ENCODE measurements at places on chromosomes 6 and 20.
A peak's percentile ranks its signal among the peaks of the same experiment; 100 is the strongest.

DNA sequence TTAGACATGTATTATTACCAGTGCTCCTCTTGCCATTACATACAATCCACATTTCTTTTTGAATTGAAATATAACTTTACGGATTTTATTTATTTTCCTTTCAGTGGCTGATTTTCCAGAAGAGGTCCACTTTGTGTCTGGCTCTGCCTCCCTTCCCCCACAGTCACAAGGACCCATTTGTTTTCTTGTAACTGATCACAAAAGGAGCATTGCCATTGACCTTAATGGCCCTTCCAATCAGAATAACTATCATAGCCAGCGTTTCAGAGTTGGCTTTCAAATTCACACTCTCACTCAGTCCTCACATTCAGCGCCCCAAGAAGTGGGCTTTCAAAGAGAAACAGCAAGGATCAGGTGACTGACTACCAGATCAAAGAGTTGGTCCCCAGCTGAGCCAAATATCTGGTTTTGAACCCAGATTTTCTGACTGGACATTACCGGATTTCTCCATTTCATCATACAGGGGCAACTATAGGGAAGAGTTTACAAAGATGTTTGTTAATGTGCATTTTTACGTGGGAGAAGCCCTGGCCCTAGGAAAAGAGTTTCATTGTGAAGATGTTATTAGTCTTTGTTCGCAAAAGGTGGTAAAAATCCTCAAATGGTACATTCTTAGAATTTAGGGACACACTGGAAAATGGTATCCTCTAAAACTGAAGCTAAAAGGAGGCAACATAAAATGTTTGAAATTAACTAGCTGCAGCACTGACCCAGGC, 2.0 kb upstream of the SLC22A23 start:
- DNase-seq, result no peak

- no peak for DNase-seq
Observed at GRCh38 chr6:143634486-143634885, 43.3 kb upstream of the PHACTR2 start.

DNA sequence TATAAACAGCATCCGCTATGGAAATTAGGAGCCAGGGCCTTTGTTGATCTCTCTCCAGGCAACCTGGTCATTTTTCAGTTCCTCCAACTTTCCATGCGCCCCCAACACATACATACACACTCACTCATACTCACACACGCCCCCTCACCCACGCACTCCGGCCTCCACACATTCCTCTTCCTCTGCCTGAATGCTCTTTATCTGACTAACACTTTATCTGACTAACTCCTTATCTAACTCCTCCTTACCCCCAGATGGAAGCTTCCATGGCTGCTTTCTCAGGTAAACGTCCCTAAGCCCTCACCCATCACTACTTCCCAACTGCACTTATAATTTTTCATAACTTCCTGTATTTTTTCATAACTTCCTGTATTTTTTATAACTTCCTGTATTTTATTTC, 17.4 kb downstream of the CASS4 start:
- DNase-seq, result peak; percentile 52

DNA sequence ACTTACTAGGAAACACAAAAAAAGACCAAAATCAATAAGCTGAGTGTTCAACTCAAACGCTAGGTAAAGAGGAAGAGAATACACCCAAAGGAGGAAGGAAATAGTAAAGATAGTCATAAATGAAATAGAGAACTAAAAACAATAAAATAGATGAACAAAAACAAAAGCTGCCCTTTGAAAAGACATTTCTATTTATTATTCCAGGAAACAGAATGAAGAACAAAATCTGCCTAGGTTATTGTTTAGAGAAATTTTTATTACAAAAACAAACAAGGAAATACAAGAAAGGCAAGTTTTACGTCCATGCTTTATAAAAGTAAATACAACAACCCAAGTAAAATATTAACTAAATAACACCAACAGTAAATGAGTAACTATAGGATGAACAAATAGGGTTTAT, 20.1 kb downstream of the HLA-DMB start:
- no peak for DNase-seq

GRCh38 chr6:73028124-73028766, 197.1 kb downstream of the KHDC1L start:
- no peak for DNase-seq

DNA sequence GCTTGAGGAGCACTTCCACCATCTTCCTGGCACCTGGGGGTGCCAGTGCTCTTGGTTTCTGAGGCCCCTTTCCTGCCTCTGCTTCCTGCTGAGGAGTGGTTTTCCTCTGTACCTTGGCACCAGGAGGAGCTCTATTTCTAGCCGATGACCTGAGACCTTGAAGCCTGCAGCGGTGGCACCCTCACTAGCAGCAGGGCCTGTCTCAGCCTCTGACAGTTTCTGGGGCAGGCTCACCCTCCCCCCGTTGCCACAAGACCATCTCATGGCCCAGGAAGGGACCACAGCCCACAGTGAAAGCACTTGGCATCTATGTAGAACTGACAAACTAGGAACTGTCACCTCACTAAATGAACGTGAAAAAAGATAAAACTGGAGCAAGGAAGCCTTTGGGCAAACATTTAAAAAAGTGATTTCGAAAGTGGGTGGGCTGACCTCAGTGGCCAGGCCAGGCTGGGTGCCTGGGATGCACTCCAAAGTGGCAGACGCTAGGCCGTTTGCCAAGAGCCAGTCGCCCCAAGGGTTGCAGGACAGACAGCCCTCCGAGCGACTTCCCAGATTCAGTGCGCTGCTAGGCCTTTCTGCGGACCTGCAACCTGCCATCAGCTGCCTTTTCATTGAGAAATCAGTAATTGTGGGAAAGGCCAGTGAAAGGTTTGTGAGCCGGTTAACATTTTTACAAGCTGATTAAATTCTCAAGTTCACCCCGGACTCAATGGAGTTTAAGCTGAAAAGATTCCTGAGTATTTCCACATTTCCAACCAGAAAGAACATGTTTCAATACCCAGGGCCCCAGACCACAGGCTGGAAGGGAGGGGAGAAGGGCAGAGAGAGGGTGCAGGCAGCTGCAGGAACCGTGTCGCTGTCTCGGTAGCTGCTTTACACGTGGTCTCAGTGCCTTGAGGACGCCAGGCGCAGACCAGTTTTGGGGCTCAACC, 303.7 kb downstream of the ESR1 start:
- DNase-seq, result no peak

GRCh38 chr6:84768442-84769174, 4.2 kb upstream of the TBX18 start:
- peak; percentile 34 for DNase-seq

Measured in fibroblast of skin of back (primary cell).